ENCODE measurements at places on chromosomes 4 and X.

- DNase-seq = no peak
Observed at GRCh38 chr4:119490335-119490734, 138.3 kb downstream of the PDE5A start.

DNA sequence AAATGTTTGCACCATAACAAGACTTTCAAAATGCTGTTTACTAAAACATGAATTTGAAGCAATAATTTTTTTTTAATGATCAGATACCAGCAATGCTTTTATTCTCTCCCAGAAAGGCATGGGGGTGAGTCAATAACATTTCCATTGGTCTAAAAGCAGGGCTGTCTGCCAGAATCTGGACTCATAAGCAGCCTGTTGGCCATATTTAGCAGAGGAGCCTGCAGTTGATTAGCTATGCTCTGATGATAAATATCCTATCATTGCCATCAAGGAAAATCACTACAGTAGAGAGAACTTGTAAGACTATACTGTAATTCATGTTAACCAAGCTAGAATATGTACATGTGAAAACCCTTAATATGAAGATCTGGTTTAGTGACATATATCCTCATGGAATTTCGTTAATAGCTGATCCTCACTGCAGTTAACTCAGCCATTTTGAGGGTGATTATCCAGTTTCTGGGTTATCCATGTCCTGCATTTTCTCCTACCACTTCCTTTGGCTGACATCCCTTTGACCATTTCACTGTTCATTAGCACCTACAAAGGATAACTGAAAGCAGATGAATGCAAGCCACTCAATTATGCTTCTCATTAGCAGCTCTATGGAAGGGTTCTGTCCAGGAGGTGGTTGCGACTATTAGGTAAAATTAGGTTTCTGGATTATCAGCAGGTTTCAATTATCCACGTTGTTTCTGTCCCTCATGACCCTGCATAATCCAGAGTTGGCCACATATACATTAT, 72.9 kb upstream of the DIAPH2 start:
- no peak for DNase-seq

DNA sequence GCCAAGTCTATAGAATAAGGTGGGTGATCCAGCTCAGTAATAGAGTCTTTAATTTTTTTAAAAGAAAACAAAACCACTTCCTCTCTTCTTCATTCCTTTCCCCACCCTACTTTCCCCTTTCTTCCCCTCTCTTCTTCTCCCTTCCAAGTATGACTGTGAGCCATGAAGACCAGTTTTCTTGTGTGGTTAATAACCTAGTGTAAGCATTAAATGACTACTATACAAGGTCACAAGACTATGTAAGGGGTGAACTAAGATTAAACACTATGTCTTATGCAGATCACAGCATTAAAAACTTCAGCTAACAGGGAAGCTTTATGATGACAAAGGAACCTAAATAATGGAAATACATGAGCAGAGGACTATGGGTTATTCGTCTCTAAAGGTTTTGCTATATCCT, 135.4 kb downstream of the GUCY2F start:
- no peak for DNase-seq

- no peak for DNase-seq
Observed at GRCh38 chrX:118116713-118117550, at the start of gene KLHL13. TSS of gene KLHL13 (minus strand) at chrX:118116810. CDS start at chrX:118028473, 88,337 bp downstream.

DNA sequence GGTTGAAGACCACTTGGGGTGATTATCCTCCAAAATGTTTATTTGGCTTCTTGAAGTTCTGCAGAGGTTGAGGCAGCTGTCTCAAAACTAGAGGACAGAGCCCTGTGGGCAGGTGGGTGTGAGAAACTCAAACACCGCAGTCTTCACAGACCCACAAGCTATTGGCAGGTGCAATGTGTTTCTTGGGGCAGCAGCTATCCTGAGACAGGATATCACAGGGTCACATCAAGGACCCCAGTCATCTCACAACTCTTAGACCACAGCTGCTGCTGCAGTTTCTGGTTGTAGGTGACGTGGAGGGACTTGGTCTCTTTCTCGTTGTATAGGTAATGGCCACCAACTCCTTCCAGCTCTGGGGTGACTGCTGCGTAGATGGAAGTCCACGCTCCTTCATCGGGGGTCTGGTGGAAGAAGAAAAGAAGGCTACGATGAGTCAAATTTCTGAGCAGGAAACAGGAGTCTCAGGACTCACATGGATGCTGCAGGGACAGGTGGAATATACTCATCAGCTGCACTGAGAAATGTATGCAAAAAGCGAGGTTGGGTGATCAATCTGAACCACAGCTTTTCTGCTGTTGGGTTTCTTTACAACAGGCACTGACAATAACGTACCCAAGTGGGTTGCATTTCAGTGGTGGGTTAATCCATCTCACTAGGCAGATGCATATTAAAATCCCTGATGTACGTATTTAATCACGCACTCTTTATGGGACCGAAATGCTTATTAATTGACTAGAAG, 279.8 kb downstream of the DHRSX start:
- DNase-seq = no peak

DNA sequence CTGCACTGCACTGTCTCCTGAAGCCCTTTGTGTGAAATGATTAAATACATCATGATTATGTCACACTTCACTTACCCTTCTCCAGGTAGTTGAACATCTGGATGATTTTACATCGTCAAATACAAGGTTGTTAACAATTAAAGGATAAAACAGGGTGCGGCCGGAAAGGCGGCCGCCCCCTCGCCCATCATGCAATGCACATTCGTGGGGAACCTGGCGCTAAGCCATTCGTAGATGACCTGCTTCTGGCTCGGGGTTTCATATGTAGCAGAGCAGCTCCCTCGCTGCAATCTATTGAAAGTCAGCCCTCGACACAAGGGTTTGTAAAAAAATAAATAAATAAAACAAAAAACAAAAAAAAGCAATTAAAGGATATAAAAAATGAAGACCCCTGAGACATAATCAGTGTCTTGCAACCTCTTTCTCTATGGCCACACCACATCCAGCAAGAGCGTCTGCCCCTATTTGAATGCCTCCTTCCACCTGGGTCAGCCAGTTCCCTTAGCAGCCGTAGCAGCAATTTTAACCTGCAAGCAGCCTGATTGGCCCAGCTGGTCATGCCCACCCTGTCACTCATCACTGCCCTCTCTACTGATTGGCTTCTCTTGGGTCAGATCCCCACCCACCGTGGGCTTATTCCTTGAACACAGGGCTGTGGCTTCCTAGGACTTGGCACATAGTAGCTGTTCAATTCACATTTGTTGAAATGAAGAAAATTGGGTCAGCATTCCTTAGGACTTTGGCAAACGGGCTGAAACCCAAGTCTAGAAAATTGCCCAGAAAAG, 147.8 kb upstream of the PSAPL1 start:
- no peak for DNase-seq

DNA sequence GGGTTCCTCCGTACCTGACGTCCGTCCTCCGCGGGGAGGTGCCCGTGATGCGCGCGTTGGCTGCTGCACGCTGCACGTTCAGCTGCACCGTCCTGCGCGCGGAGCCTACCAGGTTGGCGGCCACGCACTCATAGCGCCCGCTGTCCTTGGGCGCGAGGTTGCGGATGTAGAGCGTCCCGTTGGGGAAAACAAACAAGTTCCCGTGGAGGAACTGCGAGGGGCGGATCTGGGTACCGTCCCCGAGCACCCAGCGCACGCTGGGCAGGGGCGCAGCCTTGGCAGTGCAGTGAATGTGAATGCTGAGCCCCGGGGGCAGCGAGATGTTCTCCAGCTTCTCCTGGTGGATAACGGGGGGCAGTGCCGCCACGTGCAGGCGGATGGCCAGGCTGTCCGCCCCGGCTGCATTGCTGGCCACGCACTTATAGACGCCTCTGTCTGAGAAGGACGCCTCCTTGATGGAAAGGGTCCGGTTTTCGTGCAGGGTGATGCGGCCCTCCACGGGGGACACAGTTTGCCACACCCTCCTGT, 29.2 kb downstream of the MXRA5 start:
- DNase-seq = no peak

GRCh38 chrX:14359727-14360126, 169.6 kb upstream of the GLRA2 start:
- DNase-seq = no peak

DNA sequence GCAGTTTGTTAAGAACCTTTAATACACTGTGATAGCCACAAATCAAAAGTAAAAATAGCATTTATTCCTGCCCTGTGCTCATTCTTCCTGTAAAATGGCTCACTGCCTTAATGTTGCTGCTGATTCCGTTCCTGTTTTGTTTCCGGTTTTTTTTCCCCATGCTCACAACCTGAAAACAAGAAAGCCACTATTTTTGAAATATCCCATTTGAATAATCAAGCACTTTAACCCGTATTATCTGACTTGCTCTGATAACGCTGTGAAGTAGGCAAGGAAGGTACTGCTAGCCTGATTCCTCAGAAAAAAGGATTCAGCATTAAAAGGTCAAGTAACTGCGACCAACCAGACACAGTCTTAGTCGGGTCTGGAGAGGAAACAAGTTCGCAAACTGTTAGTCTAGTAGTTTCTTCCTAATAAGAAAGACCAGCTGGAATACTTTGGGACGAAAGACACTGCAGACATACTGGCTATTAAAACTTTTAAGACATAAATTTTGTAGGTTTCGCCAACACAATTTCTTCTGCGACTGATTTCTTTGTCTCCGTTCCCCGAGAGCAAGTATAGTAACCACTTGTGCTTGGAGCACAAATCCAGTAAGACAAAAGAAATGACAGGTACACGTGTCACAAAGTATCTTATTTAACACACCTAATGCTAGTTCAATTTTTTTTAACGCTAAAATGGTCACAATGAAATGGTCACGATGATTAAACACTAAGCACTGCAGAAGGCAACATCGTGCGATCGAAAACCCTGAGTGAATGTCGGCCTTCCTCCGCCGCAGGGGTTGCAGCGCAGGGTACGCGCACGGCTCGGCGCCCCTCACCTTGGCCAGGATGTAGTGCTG, 802 bp downstream of the COX18 start:
- DNase-seq = no peak

- DNase-seq = no peak
Observed at GRCh38 chrX:104108955-104109354, 3.4 kb upstream of the ZCCHC18 start.

DNA sequence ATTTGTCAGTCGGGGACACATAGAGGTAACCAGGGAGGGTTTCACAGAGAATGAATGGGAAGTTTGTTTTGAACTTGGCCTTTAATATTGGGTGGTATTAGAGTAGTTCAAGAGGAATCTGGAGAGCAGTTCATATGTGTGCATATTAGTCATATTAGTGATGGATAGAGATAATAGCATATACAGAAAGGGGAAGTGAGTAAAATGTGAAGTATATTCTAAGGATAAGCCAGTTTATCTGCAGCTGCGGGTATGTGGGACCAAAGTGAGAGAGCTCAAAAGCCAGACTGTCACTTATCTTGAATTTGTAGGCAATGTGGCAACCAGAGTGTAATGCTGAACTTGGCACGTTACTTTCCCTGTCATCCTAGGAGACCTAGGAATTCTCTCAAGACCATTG, 169.9 kb downstream of the AFF2 start:
- DNase-seq = no peak

DNA sequence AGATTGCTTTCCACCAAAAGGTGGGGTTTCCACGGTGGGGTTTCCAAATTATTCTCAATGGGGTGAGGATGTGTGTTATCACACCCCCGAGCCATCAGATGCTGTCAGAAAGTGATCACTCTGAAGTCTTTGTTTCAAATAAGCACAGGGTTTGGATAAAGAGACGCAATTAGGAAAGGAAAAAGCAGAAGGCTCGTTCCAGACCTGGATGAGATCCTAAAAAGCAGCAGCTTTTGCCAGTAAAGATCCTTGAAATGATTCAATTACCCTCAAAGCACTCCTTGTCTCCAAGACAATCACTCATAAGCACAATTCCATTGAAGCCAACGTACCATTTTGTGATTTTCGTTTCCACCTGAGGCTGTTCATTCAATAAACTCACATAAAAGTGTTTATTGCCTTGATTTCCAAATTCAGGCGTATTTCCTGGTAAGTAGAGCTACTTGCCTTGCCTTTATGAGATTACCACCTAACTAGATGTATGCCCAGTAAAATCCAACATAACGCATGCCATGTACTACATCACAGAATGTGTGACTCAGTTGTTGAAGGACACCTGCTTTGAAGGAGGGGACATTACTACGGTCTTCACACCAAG, 5.2 kb downstream of the F11 start:
- no peak for DNase-seq

DNA sequence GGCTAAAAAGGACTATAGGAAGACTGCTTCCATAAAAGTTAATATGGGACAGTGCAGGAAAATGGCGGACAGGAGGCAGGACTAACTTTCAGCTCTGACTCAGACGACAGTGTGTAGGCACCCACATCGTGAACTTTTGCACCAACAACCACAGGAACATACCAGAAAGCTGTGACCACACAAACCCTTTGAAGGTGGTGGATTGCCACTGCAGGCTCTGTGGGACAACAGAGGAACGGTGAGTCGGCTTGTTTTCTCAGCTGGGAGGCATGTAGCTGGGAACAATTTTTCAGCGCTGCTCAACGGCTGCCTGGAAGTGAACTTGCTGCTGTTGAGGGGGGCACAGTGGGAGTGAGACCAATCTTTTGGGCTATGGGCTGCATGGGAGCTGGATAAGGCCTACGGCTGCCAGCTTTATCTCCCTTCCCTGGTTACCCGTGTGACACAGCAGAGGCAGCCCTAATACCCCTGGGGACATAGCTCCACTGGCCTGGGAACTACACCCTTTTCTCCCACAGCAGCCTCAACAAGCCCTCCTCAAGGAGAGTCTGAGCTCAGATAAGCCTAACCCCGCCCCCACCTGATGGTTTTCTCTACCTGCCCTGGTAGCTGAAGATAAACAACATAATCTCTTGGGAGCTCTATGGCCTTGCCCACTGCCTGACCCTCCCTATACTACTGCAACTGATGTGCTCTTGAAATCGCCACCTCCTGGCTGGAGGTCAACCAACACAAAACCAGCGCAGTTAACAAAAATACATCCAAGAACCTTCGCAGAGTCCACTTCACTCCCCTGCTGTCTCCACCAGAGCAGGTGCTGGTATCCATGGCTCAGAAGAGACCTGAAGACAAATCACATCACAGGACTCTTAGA, 1537.0 kb downstream of the C4orf33 start:
- no peak for DNase-seq

GRCh38 chrX:50718776-50719175, 95.2 kb downstream of the SHROOM4 start:
- no peak for DNase-seq

- no peak for DNase-seq
Observed at GRCh38 chr4:25525896-25526295, 129.8 kb upstream of the SLC34A2 start.

GRCh38 chr4:172348426-172348825, 535.2 kb downstream of the GALNTL6 start:
- DNase-seq = no peak

DNA sequence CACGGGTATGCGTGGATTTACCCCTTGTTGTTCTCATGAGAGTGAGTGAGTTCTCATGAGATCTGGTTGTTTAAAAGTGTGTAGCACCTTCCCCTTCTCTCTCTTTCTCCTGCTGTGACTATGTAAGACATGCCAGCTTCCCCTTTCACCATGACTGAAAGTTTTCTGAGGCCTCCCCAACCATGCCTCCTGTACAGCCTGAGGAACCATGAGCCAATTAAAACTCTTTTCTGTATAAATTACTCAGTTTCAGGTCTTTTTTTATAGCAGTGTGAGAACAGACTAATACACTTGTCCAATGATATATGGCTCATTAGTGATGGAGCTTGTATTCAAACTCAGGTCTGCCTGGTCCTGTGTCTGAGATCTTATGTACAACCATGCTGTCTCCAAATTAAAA, 28.5 kb upstream of the RTL3 start:
- no peak for DNase-seq

All from activated T-helper 1 cell treated with Interleukin-2 at 50 U/mL for 16 hours (primary cell).